ENCODE measurements at places on chromosomes 12 and 14. TPM values are rescaled to one million over a fixed set of nuclear protein-coding genes. Genes with fewer than 3 reads are reported as not detected.

Gene PAWR
- 1.2 TPM for total RNA-seq

Gene ACOT6
- total RNA-seq = not detected

Gene PUS7L
- total RNA-seq = 22.4 TPM

Gene OLR1
- total RNA-seq = not detected

Gene SERPINA3
- not detected for total RNA-seq

Gene IFI27
- 2.1 TPM for total RNA-seq

Gene GLIPR1
- 45.9 TPM for total RNA-seq
